ENCODE measurements at places on chromosomes 7 and 10. TPM values are rescaled to one million over a fixed set of nuclear protein-coding genes. Genes with fewer than 3 reads are reported as not detected.

DNA sequence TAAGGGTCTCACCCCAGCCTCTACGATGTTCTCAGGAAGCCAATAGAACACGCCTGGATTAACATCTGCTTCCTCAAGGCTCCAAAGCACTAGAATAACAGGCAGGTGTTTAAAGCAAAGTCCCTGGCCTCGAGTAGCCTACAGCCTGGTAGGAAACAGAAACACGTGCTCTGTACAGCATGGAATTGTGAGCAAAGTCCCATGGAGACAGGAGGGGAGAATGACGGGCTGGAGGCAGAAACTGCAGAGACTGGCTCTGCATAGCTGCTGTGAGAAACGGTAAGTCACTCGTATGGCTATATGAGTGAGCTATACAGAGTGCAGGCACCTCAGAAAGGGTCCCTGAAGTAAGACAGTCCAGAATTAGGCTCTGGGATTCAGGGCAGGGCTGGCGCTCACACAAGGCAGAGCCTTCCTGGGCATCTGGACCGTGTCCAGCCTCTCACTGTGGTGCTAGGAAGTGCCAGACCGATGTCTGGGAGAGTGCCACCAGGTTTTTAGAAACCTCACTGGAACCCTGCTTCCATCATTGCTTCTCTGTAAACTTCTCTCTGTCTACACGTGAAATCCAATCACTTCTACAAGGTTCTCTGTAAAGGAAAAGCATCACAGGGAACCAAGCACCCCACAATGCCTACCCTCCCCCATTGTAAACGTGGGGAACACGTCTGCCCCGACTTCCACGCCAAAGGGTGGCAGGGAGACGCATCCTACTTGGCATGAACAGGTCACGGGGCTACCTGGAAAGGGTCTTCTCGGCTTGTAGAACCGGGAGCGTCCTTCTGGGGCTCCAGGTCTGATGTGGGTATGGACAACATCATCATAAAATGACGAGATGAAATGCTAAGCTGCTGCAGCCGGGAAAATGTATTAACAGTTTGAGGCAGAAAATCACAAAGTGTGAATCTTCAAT, 38.8 kb upstream of the SHH start:
- H3K36me3 ChIP-seq: no peaks in the 10 kb centered on the region
- no peaks in the 10 kb centered on the region for H3K4me1 ChIP-seq
- H3K27me3 ChIP-seq: no peaks in the 10 kb centered on the region
- H3K27ac ChIP-seq: no peak overlapping the region

Gene PKD2L1
- not detected for total RNA-seq

- H3K27me3 ChIP-seq: no peaks in the 10 kb centered on the region
- H3K27ac ChIP-seq: no peak overlapping the region
- no peak for DNase-seq
- H3K4me3 ChIP-seq: no peak overlapping the region
Measured at GRCh38 chr10:50517626-50518025, 106.1 kb downstream of the SGMS1 start.

DNA sequence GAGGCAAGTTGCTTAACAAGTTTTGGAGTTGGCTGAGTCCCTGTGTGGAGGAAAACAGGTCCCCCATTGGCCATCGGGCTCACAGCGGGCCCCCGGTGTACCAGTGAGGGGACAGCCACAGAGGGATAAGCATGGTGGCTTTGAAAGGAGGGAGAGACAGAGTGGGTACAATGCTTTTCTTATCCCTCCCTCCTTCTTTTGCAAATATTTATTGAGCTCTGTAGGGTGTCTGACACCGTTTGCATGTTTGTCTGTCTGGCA, 2.8 kb downstream of the HTRA1 start:
- H3K4me1 ChIP-seq: peaks cover 33% of the 10 kb centered on the region
- H3K36me3 ChIP-seq: no peaks in the 10 kb centered on the region
- no peak overlapping the region for H3K27ac ChIP-seq
- no peak overlapping the region for H3K4me3 ChIP-seq
- H3K27me3 ChIP-seq: peaks cover 56% of the 10 kb centered on the region

Gene COPS6
- total RNA-seq: 118 TPM

- no peaks in the 10 kb centered on the region for H3K4me1 ChIP-seq
- peaks cover 18% of the 10 kb centered on the region for H3K36me3 ChIP-seq
- no peak overlapping the region for H3K4me3 ChIP-seq
- no peak overlapping the region for H3K27ac ChIP-seq
Measured at GRCh38 chr10:4914213-4914850, 48.9 kb upstream of the AKR1C1 start.

DNA sequence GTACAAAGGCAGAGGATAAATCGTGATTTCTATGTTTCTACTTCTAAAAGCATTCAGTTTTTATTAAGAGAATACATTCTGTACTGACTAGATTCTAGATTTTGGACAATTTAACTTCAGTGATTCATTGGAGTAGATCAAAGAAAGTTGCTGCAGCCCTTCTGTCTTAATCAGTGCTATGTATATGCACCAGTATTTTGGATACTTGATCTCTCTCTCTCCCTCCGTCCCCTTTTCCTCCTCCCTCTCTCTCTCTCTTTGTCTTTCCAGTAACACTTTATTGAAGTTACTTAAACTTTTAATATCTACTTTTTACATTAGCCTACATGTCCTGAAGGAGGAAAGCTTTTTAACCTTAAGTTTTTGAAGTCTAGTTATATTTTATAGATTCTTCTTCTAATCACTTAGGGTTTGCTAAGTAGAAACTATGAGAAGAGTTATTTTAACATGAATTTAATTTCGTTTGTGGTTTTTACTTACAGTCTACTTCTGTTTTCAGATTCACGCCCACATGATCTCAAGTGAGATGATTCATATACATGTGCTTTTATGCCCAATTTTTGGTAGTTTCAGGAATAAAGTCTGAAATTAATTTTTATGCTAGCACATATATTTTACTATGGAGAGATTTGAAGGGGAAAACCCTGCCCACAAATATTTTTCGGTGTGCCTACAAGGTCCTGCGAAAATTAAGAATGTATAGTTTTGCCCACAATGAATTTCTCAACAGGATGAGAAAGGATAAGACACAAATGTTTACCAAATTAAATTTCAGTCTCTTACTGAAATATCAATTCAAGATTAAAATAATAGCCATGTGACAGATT, 9.1 kb downstream of the MDFIC start:
- DNase-seq: no peak
- H3K36me3 ChIP-seq: no peaks in the 10 kb centered on the region
- no peak overlapping the region for H3K4me3 ChIP-seq
- H3K27me3 ChIP-seq: no peaks in the 10 kb centered on the region
- H3K27ac ChIP-seq: peak overlapping the region; percentile 7

- DNase-seq: no peak
- no peaks in the 10 kb centered on the region for H3K27me3 ChIP-seq
- no peak overlapping the region for H3K27ac ChIP-seq
- H3K36me3 ChIP-seq: no peaks in the 10 kb centered on the region
Measured at GRCh38 chr10:5504146-5505072, 5.0 kb upstream of the CALML5 start.

Gene IMPDH1
- 54.2 TPM for total RNA-seq

DNA sequence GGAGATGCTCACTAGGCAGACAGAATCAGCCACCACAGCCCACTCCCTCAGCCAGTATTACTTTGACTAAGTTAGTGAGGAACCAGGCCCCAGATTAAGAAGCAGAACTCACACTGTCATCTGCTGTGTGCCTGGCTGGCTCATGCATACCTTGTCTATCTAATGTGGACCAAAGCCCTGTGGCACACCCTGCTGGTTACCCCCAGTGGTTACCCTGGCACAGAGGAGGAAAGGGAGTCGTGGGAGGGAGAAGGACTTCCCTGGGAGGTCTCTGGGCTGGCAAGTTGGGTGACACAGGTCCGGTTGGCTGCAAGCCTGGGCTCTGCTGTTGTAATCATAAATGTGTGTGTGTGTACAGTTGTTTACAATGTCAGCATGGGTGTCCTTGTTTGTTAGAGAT, 7.5 kb upstream of the SH2D4B start:
- H3K36me3 ChIP-seq: peaks cover 15% of the 10 kb centered on the region
- H3K4me3 ChIP-seq: no peak overlapping the region
- H3K4me1 ChIP-seq: peaks cover 25% of the 10 kb centered on the region

Gene PAPOLB
- 0.27 TPM for total RNA-seq

DNA sequence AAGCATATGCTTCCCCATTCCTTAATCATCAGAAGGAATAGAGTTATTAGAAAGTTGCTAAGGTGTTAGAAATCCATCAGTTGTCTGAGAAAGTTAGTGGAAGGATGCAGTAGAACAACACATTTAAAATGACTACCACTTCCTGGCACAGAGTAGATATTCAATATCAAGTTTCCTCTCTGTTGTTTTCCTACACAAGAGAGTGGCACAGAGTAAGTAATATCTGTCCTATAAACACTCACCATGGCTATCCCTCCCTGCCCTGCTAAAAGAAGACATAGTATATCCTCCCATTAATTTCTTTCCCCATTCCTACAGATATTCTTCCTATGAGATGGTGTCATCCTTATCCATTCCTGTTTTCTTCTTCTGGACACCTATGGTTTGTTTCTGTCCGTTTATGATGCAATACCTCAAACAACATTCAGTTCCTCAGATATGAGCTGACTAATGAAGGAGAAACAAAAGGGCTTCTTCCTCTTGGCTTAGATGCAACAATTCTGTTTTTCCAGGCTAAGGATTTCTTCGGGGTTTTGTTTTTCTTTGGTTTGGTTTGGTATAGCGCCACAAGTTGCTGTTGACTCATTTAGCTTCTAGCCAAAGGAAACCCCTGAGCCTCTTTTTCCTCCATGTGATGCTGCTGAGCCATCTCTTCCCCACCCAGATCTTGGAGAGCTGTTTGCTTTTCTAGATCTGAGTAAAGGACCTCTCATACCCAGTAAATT, 32.9 kb upstream of the BPGM start:
- no peak for DNase-seq
- no peak overlapping the region for H3K4me3 ChIP-seq
- H3K4me1 ChIP-seq: no peaks in the 10 kb centered on the region
- H3K27ac ChIP-seq: no peak overlapping the region
- peaks cover 20% of the 10 kb centered on the region for H3K27me3 ChIP-seq

Gene ADAP1
- total RNA-seq: 4.3 TPM

DNA sequence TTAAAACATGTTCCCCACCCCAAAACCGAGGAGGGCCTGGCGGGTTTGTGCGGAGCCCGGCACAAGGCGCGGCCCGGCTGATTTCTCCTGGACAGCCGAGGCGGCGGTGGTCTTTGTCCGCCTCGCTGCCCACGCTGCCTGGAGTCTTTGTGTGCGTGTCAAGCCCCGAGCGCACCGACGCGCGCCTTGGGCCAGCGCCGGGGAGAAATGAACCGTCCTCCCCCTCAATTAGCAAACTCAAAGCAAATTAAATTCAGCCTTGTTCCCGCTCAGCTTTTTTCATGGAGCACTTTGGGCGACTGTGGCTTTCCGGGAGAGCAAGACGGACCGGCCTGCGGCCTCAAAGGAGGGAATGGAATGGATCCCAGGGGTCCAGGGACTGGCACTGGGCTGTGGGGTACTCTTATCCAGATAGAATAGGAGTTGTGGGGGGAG, 4.1 kb downstream of the EMX2 start:
- H3K4me3 ChIP-seq: peak overlapping the region; percentile 57
- DNase-seq: no peak
- no peaks in the 10 kb centered on the region for H3K36me3 ChIP-seq
- peaks cover 57% of the 10 kb centered on the region for H3K4me1 ChIP-seq
- peaks cover 99% of the 10 kb centered on the region for H3K27me3 ChIP-seq

Gene AKR1B1
- total RNA-seq: 135 TPM

Gene ANXA8
- not detected for total RNA-seq

DNA sequence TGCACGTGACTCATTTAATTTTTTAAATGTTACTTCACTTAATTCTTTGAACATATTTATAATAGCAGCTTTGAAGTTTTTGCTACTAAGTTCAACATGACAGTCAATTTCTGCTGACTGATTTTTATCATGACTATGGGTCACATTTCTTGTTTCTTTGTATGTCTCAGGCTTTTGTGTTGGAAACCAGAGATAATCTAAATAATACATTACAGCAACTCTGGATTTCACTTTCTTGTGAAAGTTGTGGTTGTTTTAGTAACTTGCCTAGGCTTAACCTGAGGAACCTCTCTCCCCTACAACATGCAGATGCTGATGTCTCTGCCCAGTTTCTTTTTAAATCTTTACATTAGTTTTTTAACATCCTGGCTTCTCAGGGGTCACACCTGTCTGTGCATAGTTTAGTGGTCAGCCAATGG, 180.8 kb downstream of the CCDC71L start:
- H3K4me3 ChIP-seq: no peak overlapping the region
- no peaks in the 10 kb centered on the region for H3K27me3 ChIP-seq
- H3K36me3 ChIP-seq: no peaks in the 10 kb centered on the region
- DNase-seq: no peak
- H3K4me1 ChIP-seq: no peaks in the 10 kb centered on the region

All from WTC11 (cell line).